ENCODE measurements at places on chromosomes 5 and 9. TPM values are rescaled to one million over a fixed set of nuclear protein-coding genes. Genes with fewer than 3 reads are reported as not detected.

The CATSPER3 gene
- total RNA-seq, result 0.10 TPM

The FIBCD1 gene
- 10.7 TPM for total RNA-seq

The SHISAL2B gene
- not detected for total RNA-seq

The MCC gene
- total RNA-seq, result 33.4 TPM

The LCP2 gene
- total RNA-seq, result not detected

The C8G gene
- 0.72 TPM for total RNA-seq

The NR6A1 gene
- total RNA-seq, result 0.39 TPM

The GABRA6 gene
- total RNA-seq, result not detected

The PCDHGA12 gene
- total RNA-seq, result 46.0 TPM

The FOXD4L6 gene
- 0.17 TPM for total RNA-seq

The BNC2 gene
- 14.5 TPM for total RNA-seq

The PCDHGA3 gene
- 0.79 TPM for total RNA-seq

The ORM2 gene
- not detected for total RNA-seq

The ARHGEF28 gene
- 6.1 TPM for total RNA-seq

The ASPN gene
- 9.6 TPM for total RNA-seq

Data from smooth muscle cell of the pulmonary artery (primary cell).